GM04503 (cell line): ENCODE measurements at places on chromosomes 4 and X.

DNA sequence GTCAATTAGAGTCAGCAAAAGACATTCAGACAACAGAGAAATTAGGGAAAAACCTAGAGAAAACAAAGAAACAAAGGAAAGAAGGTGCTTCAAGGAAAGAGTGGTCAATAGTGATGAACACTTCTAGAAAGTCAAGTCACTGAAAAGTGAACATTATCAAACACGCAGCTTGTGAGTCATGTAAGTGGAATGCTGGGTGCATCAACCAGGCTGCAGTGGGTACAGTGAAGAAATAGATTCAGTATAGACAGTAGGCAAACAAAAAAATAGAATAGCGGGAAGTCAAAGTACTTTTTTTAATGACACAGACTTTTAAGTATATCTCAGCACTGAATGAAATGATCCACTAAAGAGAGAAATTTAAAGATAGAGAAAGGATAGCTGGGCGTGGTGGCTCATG lies 245.8 kb downstream of the ARHGAP24 start:
- DNase-seq: no peak

GRCh38 chr4:122826079-122826527 lies 528 bp upstream of the FGF2 start:
- no peak for DNase-seq

DNA sequence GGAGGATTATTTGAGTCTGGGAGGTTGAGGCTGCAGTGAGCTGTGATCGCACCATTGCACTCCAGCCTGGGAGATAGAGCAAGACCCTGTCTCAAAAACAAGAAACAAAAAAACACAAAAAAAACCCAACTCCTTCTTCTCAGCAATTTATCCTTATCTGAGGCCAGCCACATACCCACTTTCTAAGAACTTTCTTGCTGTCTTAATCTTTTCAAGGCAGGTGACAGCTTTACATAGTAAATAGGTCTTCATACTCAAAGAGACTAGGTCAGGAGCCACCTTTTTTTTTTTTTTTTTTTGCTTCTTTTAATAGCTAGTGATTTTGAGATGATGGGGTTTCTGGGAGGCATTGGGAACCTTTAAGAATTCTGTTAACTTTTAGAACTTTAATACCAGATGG lies 26.1 kb upstream of the ZCCHC13 start:
- no peak for DNase-seq

GRCh38 chr4:88745581-88746163 lies 48.0 kb upstream of the NAP1L5 start:
- no peak for DNase-seq

DNA sequence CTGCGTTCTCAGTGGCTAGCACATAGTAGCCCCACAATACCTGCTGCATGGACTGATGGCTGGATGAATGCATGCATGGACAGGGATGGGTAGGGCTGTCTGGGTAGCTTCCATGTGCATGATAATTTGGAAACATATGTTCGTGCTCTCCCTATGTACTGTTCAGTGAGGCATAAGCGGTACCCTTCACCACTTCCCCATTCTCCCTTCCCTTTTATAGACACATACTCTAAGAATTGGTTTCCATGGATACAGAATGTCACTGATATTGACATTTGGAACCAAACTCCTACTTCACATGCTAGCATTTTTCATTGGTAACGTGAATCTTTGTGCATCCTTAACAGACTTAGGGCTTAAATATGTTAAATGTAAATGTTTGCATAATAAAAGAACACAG lies 20.4 kb downstream of the USP46 start:
- DNase-seq: no peak

DNA sequence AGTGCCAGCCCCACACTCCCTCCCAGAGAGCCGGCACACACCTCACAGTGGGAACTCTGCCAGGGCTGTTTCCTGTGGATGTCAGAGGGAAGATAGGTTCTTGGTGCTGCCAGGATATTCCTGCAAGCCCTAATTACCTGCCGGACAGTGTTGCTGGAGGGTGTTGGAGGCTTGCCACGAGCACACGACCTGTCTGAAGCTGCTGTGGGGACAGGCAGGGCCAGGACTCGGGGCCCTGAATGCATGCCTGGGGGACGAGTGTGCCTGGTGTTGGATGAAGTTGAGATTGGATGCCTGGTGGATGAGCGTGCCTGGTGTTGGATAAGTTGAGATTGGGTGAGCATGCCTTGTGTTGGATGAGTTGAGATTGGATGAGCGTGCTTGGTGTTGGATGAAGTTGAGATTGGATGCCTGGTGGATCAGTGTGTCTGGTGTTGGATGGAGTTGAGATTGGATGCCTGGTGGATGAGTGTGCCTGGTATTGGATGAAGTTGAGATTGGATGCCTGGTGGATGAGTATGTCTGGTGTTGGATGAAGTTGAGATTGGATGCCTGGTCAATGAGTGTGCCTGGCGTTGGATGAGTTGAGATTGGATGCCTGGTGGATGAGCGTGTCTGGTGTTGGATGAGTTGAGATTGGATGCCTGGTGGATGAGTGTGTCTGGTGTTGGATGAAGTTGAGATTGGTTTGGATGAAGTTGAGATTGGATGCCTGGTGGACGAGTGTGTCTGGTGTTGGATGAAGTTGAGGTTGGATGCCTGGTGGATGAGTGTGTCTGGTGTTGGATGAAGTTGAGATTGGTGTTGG lies 23.2 kb upstream of the UVSSA start:
- peak; percentile 82 for DNase-seq

DNA sequence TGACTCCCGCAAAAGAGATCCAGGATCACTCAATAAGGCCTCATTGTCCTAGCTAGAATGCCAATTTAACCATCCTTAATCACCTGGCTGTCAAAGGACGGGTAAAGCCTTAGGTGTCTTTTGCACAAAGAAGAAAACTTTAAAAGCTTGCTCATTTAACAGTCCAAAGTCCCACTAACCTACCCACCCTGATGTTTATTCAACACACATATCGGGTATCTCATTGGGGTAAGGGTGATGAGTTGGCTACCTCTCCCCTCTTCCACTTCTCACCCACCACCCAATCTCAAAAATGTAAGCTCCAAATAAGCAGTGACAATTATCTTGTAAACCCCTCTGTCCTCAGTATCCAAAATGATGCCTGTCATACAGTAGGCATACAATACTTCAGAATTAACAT lies 988 bp upstream of the SRD5A3 start:
- no peak for DNase-seq

GRCh38 chrX:41449615-41450014 lies 2.5 kb downstream of the NYX start:
- peak; percentile 30 for DNase-seq

- no peak for DNase-seq
Measured at GRCh38 chrX:102085706-102086105, 39.8 kb upstream of the TCEAL2 start.

DNA sequence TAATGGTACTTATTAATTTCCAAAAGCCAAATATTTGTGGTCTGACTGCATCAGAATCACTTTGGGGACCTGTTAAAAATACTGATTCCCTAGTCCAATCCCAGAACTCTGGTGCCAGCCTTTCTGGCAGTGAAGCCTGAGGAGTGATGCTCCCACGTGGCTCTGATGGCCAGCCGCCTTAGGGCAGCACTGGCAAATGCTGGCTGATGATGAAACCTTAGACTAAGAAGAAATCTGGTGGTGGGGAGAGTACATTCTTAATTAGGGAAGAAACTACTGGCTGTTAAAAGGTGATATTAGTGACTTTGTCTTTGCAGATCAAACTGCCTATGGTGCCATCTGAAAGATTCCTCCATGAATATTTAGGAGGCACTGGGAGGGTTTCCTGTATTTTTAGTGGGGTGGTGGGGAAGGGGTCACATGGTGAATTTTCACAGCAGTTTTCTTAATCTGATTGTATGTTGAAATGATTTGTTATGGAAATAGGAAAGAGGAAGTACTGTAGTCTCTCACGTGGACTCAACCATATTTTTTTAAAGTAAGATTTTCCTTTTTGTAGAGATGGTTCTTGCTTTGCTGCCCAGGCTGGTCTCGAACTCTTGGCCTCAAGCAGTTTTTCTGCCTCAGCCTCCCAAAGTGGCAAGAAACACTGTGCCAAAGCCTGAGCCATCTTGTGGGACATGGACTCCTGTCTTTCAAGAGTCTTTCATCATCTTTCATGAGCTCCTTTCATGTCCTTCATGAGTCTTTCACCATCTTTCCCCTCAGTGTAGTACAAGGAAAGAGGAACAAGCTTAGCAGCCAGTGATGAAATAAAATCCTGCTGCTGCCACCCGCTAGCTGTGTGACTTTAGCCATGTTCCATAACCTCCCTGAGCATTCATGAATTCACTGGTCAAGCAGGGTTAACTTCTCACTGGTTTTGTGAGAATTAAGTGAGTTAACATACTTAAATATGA lies 90.8 kb downstream of the ZNF330 start:
- DNase-seq: no peak

GRCh38 chr4:7742807-7743280 lies 196.8 kb downstream of the AFAP1 start:
- no peak for DNase-seq

DNA sequence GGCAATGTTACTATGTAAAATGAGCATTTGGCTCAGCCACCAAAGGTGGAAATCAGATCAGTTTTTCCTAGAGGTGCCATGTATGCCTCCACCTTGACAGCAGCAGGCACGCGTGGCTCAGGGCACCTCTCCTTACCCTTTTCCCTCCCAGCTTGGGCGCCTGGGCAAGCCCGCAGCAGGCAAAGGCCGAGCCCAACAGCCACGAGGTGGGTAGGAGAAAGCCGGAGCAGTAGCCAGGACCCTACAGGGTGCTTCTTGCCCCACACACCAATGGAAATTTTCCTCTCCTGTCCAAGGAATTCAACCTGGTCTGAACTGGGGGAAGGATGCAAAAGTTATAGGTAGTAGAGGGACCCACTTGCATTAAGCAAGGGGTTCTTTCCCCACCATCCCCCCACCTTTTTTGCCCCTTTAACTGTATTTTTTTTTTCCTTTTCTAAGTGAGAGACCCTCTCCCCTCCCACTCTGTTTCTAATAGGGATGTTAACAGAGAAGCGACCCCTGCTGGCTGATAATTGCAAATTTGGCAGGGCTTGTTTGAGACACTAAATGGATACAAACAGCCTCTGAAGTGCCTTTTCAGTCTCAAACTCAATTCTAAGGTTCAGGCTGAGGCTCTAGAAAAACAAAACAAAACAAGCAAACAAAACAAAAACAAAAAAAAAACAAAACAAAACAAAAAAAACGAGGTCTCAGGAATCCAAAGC lies 895.1 kb downstream of the PCDH18 start:
- no peak for DNase-seq

DNA sequence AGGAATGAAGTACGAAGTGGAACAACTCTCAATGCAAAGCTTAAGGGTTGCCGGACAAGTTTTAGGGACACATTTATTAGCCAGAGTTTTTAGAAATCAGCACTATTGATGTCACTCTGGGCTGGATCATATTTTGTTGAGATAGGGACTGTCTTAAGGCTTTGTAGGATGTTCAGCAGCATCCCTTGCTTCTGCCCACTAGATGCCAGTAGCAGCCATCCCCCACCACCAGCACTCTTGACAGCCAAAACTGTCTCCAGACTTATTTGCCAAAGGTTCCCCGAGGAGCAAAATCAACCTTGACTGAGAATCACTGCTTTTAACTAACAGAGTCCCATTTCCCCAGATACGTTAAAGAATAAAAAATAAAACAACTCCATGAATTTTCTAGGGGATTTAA lies 1497.3 kb downstream of the STIM2 start:
- no peak for DNase-seq

- peak; percentile 27 for DNase-seq
Measured at GRCh38 chrX:43644124-43644701, 11.9 kb upstream of the MAOA start.

GRCh38 chr4:20983763-20984575 lies 283.7 kb downstream of the PACRGL start:
- DNase-seq: no peak

DNA sequence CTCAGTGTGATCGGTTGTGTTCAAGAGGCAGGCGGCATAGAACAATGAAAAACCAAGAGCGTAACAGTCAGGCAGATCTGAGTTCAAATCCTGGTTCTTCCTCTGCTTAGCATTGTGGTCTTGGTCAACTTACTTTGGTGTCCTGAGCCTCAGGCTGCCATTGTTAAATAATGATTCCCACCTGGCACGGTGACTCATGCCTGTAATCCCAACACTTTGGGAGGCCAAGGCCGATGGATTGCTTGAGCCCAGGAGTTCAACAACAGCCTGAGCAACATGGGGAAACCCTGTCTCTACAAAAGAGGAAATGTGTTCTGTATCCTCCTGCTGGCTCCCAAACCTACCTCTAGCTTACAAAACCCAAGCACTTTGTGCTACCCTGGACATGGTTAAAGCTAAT lies 129.0 kb upstream of the STX18 start:
- DNase-seq: no peak

DNA sequence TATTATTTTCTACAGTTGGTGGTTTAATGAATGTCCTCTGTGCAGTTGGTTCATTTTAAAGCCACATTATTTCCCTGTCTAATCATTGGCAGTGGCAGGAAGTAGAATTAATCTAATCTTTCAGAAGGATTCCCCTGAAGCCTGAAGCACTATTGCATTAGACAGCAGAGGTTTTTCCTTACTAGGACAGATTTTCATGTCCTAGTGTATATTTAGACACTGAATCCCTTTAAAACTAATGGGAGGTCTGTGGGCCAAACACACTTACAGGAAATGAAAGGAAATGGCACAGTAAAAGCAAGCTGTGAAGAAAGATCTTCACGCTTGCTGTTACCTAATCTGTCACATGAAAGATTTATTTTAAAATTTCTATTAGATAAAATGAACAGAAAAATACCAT lies 165.2 kb downstream of the SLC39A8 start:
- no peak for DNase-seq

DNA sequence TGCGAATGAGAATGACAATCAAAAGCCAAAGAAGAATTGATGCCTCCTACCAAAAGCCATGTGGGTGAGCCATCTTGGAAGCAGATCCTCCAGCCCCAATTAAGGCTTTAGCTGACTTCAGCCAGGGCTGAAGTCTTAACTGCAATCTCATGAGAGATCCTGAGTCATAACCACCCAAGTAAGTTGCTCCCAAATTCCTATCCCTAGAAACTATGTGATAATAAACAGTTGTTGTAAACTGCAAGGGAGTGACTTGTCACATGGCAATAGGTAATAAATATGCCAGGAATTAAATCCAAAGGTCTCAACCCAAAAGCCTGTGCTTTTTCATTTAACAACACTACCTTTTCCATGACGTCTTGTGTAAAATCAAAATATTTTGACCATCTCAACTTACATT lies 154.2 kb upstream of the TBL1X start:
- DNase-seq: peak; percentile 60

DNA sequence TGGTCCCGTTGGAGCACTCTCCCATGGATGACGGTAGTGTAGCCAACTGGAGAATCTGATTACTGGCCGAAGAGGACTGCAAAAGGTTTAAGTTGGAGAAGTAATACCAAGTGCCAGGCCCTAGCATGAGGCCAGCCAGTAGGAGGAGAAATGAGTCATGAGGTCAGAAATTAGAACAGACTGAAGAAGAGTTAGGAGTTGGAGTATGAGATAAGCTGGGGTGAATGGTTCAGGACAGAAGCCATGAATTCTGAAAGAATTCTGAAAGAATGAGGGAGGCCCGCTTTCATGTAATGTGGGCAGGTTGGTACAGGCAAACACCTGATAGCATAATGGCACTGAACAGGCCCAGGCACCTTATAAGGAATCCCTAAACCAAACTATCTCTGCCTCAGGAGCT lies 18.4 kb upstream of the STK26 start:
- no peak for DNase-seq

- DNase-seq: no peak
Measured at GRCh38 chr4:118265312-118266144, 87.3 kb downstream of the PRSS12 start.
